GM23248 (cell line): ENCODE measurements at places on chromosomes 7 and 10.

DNA sequence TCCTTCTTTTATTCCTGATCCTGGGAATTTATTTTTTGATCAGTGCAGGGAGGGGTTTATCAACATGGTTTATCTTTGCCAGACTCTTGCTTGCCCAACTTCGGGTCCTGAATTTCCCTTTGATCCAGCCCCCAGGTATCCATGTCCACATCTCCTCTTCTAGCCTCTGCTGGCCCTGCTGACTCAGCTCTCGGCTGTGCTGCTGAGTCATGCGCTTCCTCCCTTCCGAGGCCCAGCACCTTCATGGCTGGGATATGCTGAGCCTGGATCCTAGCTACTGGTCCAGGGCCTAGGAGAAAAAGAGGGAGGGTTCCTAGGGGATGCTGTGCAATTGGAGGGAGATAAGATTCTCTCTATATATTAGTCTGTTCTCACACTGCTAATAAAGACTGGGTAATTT is 380.7 kb upstream of the SHH start:
- peak; percentile 1 for DNase-seq
- H3K4me3 ChIP-seq, result no peak overlapping the region
- no peaks in the 10 kb centered on the region for H3K27me3 ChIP-seq
- no peaks in the 10 kb centered on the region for H3K36me3 ChIP-seq
- no peak overlapping the region for H3K27ac ChIP-seq

GRCh38 chr7:77907281-77907680 is 108.7 kb downstream of the PHTF2 start:
- 0 out of 2 replicates have a peak, but pooled peaks cover 5% of the 10 kb centered on the region for H3K4me1 ChIP-seq
- H3K4me3 ChIP-seq, result no peak overlapping the region
- no peaks in the 10 kb centered on the region for H3K27me3 ChIP-seq
- H3K36me3 ChIP-seq, result 0 out of 2 replicates have a peak, but pooled peaks cover 2% of the 10 kb centered on the region
- no peak overlapping the region for H3K27ac ChIP-seq

- H3K27me3 ChIP-seq, result no peaks in the 10 kb centered on the region
- no peak for DNase-seq
- H3K27ac ChIP-seq, result no peak overlapping the region
- H3K4me1 ChIP-seq, result 0 out of 2 replicates have a peak, but pooled peaks cover 3% of the 10 kb centered on the region
- H3K36me3 ChIP-seq, result peaks cover 21% of the 10 kb centered on the region
These were observed 76.4 kb downstream of the LARP4B start for GRCh38 chr10:855079-855478.

GRCh38 chr10:75166623-75166972 is 44.0 kb upstream of the VDAC2 start:
- no peaks in the 10 kb centered on the region for H3K27me3 ChIP-seq
- peaks cover 8% of the 10 kb centered on the region for H3K4me1 ChIP-seq
- H3K27ac ChIP-seq, result no peak overlapping the region
- no peak overlapping the region for H3K4me3 ChIP-seq
- H3K36me3 ChIP-seq, result 0 out of 2 replicates have a peak, but pooled peaks cover 4% of the 10 kb centered on the region
- DNase-seq, result no peak

DNA sequence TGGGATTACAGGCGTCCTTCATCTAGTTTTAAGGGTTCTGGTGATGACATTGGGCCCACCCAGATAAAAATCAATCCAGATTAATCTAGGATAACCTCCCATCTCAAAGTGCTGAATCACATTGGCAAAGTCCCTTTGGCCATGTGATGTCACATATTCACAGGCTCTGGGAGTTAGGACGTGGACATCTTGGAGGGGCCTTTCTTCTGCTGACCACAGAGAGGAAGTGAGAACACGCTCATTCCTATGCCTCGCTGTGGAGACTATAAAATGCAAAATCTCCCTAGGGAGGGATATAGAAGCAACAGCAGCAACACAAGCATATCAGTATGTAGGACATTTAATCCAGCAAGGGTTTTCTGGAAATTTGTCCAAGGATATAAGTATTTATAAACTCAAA is 266.0 kb upstream of the PITRM1 start:
- no peaks in the 10 kb centered on the region for H3K36me3 ChIP-seq
- no peaks in the 10 kb centered on the region for H3K27me3 ChIP-seq
- no peak overlapping the region for H3K4me3 ChIP-seq
- peaks cover 7% of the 10 kb centered on the region; the same call in 1 of the 2 replicates for H3K4me1 ChIP-seq

DNA sequence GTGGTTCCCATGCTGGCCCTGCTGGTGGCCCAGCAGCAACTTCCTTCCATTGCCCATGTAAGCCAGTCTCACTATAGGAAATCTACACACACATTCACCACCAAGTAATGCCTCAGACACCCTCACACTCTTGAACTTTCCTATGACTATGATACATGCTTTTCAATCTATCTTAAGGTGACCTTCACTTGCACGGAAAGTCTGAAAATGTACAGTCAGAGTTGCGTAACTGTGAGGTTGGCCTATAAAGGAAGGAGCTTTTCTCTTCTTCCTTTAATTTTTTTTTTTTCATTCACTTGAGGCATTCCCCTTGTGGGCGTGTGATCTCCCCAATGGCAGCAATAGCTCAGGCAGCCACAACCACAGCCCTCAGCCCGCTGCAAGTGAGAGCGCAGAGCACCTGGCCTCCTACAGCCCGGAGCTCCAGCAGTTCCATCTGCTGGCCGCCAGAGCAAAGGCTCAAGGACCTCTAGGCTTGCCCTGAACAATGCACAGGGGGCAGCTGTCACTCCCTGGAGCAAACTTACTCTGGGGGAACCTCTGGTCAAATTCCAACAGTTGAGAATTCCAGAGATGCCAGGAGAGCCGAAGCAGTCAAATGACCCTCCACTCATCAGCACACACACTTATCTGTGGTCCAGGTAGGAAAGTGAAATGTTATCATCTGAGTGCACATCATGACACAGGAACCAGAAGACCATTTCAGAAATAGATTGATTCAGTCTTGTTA is 123.1 kb upstream of the ADO start:
- no peaks in the 10 kb centered on the region for H3K4me1 ChIP-seq
- H3K36me3 ChIP-seq, result no peaks in the 10 kb centered on the region
- no peak overlapping the region for H3K4me3 ChIP-seq
- H3K27ac ChIP-seq, result no peak overlapping the region

- no peak for DNase-seq
- no peaks in the 10 kb centered on the region for H3K27me3 ChIP-seq
- H3K27ac ChIP-seq, result no peak overlapping the region
- H3K4me3 ChIP-seq, result no peak overlapping the region
- no peaks in the 10 kb centered on the region for H3K4me1 ChIP-seq
These were observed 278.7 kb upstream of the PHYHIPL start for GRCh38 chr10:58897708-58898107.

DNA sequence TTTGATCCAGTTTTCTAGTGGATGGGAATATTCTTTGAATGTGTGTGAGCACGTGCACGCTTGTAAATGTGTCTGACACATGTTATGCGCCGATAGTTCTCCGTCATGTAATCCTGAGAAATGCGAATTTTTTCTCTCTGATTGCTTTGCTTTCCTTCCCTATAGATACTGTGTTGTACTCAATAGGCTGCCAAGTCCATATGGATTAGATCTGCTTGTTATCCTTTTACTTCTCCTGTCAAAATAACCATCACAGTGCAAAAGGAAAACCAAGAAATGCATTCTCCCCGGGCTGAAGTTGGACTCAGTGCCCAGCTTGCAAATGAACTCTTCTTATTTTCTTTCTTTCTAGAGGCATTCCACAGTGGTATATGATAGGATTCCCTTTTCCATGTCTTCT is 131.9 kb downstream of the KIAA1217 start:
- H3K4me1 ChIP-seq, result peaks cover 31% of the 10 kb centered on the region
- DNase-seq, result no peak
- H3K36me3 ChIP-seq, result no peaks in the 10 kb centered on the region
- no peak overlapping the region for H3K27ac ChIP-seq
- H3K27me3 ChIP-seq, result no peaks in the 10 kb centered on the region

DNA sequence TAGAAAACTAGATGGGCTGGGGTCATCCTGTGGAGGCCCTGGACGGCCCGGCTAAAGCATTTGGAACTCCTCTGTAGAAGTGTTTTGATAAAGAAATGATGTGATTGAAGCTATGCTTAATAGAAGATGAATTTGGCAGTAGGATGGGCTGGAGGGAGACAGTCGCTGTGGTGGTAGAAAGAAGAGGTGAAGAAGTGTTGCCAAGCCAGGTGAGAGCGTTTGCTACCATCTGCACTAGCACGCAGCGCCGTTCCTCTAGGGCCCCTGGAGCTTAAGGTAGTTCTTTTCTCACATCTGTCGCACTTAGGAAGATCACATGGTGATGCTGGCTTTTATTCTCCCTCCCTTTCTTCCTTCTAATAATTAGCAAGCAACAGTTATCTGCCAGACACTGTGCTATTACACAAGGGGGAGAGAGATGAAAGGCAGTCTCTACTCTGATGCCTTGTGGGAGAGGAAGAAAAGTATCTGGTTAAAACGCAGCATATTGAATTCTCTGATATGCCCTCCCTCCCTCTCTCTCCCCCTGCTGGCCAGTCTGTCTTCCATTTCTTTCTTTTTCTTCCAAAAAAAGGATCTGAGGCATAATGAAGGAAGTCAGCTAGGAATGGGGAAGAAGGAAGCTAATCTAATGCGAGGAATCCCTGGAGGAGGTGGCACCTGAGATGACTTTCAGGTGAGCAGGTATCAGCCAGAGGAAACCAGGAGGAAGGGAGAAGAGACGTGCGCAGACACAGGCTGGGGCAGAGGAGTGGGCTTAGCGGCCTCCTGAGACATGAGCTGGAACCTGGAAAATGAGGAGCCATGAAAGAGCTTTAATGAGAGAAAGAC is 162.3 kb upstream of the KLF14 start:
- no peaks in the 10 kb centered on the region for H3K27me3 ChIP-seq
- peak; percentile 75 for DNase-seq
- peak overlapping the region; percentile 98 for H3K27ac ChIP-seq
- no peak overlapping the region for H3K4me3 ChIP-seq
- peaks cover 93% of the 10 kb centered on the region for H3K4me1 ChIP-seq
- H3K36me3 ChIP-seq, result peaks cover 68% of the 10 kb centered on the region

- peaks cover 29% of the 10 kb centered on the region for H3K4me1 ChIP-seq
- H3K27me3 ChIP-seq, result peaks cover 4% of the 10 kb centered on the region; the same call in 1 of the 2 replicates
- no peaks in the 10 kb centered on the region for H3K36me3 ChIP-seq
- DNase-seq, result peak; percentile 62
- no peak overlapping the region for H3K4me3 ChIP-seq
- no peak overlapping the region for H3K27ac ChIP-seq
These were observed 283.4 kb downstream of the CCDC3 start for GRCh38 chr10:12717981-12718707.

- H3K27ac ChIP-seq, result no peak overlapping the region
- peaks cover 3% of the 10 kb centered on the region; the same call in 1 of the 2 replicates for H3K36me3 ChIP-seq
- H3K4me3 ChIP-seq, result peak overlapping the region; percentile 97
- H3K27me3 ChIP-seq, result no peaks in the 10 kb centered on the region
These were observed 1.8 kb downstream of the PPP1R35 start for GRCh38 chr7:100434297-100435144.

DNA sequence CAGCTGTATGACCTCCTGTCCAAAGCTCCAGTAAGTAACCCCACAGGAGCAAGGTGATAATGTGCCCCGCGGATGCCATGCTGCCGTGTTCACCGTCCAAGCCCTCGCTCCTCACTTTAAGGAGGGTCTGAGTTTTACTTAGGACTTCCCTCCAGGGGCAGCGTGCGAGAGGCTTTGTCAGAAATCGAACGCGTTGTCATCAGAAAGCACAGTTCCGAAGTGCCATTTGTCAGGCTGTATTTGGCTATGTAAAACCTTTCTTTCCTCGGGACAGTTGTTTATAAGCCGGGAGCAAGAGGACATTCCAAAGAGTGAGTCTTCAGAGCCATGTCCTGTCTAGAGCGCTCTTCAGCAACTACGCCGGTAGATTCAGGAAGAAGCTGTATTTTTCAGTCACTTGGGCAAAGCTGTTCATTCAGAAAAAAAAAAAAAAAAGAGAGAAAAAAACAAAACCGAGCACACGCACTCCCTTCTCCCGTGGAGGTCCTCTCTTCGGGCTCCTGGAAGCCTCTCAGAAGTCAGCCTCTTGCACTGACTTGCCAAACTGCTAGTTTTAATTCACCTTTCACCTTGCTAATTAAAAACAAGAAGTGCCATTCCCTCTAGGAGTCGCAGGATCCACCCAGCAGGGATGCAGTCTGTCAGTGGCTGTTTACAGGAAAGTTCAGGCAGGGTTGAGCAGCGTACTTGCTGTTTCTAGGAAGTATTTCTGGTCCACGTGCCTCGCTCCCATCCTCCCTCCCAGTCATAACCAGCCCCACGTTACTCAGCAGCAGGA is at the start of gene SEMA3E:
SEMA3E (minus strand) TSS at position 676 of the 778 bp plus-strand sequence.
- H3K36me3 ChIP-seq, result no peaks in the 10 kb centered on the region
- H3K4me3 ChIP-seq, result peak within 1 kb of the TSS; percentile 77
- peak; percentile 65 for DNase-seq
- H3K27ac ChIP-seq, result no peak within 1 kb of the TSS

GRCh38 chr10:48292616-48293015 is 13.9 kb upstream of the MAPK8 start:
- H3K4me3 ChIP-seq, result no peak overlapping the region
- DNase-seq, result no peak
- peaks cover 12% of the 10 kb centered on the region for H3K27me3 ChIP-seq
- no peaks in the 10 kb centered on the region for H3K4me1 ChIP-seq
- no peak overlapping the region for H3K27ac ChIP-seq

GRCh38 chr10:58291538-58292174 is 22.7 kb downstream of the CISD1 start:
- DNase-seq, result peak; percentile 79
- no peaks in the 10 kb centered on the region for H3K36me3 ChIP-seq
- no peaks in the 10 kb centered on the region for H3K27me3 ChIP-seq
- H3K4me3 ChIP-seq, result no peak overlapping the region
- H3K27ac ChIP-seq, result no peak overlapping the region

- H3K4me1 ChIP-seq, result no peaks in the 10 kb centered on the region
- no peak overlapping the region for H3K27ac ChIP-seq
- H3K36me3 ChIP-seq, result peaks cover 16% of the 10 kb centered on the region; the same call in 1 of the 2 replicates
- no peak overlapping the region for H3K4me3 ChIP-seq
- H3K27me3 ChIP-seq, result no peaks in the 10 kb centered on the region
These were observed 4.1 kb upstream of the PILRB start for GRCh38 chr7:100353685-100354330.

DNA sequence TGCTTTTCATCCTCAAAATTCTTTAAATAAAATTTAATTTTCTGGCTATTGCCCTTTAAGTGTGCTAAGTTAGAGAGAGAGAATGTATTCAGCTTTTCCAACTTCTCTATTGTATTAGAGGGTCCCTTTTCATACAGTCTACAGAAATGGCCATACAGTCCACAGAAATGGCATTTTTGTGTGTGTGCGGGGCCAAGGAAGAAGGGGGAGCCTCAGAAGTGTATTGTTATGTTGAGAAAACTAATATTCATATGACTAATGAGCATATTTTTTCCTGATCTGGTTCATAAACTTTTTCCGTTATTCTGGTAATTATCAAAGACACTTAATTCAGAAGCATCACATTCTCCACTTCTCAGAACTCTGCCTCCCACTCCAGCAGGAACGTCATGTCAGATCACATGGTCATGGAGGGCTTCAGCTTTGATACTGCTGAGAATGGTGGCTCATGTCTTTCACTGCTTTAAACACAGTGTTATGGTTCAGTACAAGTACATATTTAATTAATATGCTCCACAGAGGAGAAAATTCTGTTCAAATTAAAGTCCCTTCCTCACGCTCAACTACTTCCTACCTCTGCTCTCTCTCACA is 37.1 kb downstream of the ELMO1 start:
- no peak overlapping the region for H3K27ac ChIP-seq
- H3K27me3 ChIP-seq, result no peaks in the 10 kb centered on the region
- H3K4me1 ChIP-seq, result no peaks in the 10 kb centered on the region
- DNase-seq, result no peak
- no peaks in the 10 kb centered on the region for H3K36me3 ChIP-seq
- no peak overlapping the region for H3K4me3 ChIP-seq
